ENCODE measurements at places on chromosomes 4 and X.
A peak's percentile ranks its signal among the peaks of the same experiment; 100 is the strongest.

DNA sequence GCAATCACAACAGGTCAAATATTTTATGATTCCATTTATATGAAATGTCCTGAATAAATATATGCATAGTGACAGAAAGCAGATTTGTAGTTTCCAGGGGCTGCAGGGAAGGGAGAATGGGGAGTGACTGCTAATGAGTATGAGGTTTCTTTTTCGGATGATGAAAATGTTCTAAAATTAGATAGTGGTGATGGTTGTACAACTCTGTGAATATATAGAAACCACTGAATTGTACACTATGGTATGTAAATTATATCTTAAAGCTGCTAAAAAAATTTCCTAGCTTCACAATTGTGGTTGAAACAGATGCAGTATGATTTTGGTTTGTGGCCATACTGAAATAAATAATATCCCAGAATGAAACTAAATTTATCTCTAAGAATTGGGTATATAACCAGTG is 12.9 kb upstream of the IL2 start:
- no peak for DNase-seq

DNA sequence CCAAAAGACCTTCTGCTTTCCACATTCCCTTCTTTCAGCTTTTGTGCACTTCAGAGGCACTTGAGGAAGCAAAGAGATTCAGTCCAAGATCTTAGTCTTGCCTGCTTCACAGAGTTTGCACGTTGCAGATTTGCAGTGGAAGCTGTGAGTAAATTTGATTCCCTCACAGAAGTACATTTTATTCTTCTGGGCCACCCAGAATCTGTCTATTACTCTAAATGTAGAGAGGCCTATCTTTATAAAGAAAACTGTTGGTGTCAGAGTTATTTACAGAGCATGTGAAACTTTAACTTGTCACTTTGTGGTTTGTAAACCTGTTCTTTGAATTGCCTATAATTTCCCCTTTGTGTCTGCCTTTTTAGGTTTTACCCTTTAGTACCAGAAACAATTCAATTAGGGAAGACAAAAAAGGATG is 15.5 kb downstream of the SPRY1 start:
- DNase-seq: no peak

GRCh38 chrX:75746891-75747639 is 38.0 kb downstream of the MAGEE2 start:
- peak; percentile 35 for DNase-seq

- DNase-seq: no peak
Observed at GRCh38 chrX:71623714-71624113, 5.4 kb upstream of the CXCR3 start.

- DNase-seq: no peak
Observed at GRCh38 chr4:122305853-122306252, 73.0 kb upstream of the ADAD1 start.

DNA sequence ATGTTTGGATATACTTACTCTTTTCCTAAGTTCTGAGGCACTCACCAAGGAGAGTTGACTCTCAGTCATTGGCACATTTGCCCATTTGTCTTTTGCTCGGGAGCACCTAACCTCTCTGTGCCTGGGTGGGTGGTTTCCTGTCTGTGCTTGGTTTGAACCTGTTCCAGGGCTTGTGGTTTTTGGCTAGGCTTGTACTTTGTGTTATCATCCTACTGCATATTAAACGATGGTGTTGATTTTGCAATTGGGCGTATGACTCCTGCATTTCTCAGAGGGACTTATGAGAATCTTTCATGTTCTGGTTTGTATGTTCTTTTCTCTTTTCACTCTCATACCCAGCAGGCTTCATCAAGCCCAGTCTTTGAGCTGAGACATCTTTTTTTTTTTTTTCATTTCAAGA is 161.7 kb downstream of the BTC start:
- no peak for DNase-seq

DNA sequence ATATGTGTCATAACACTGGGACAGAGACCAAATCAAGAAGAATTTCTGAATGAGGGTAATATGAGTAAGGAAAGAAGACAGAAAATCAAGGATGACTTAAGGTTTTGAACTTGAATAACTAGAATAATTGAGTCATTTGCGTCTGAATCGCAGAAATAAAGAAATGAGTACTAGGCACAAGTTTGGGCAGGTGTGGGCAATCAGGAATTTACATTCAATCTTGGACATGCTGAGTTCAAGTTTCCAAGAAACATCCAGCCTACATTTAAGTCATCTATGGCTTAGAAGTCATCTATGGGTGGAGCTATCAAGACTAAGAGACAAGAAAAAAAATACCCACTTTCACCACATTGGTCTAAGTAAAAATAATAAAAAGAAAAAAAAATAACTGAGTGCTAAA is 30.4 kb upstream of the WDR44 start:
- DNase-seq: no peak

DNA sequence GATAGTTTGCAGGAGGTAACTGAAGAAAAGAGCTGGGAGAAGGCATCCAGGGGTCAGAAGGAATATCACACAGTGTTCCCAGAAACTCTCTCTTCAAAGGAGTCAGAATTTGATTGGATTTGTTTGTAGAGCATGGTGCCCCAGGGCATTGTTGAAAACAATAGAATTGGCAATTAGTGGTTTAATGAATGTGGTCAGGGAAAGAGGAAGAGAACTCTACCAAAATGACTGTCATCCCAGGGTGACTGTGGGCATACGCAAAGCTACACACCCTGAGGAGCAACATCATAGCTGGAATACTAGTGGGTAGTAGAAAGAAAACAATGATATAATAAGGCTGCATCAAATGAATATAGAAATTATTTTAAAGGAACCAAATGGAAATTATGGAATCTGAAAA is 21.5 kb downstream of the TNIP2 start:
- DNase-seq: no peak

- no peak for DNase-seq
Observed at GRCh38 chr4:65367306-65367705, 303.0 kb downstream of the EPHA5 start.

- peak; percentile 62 for DNase-seq
Observed at GRCh38 chr4:149914119-149915115, 98.8 kb upstream of the IQCM start.

DNA sequence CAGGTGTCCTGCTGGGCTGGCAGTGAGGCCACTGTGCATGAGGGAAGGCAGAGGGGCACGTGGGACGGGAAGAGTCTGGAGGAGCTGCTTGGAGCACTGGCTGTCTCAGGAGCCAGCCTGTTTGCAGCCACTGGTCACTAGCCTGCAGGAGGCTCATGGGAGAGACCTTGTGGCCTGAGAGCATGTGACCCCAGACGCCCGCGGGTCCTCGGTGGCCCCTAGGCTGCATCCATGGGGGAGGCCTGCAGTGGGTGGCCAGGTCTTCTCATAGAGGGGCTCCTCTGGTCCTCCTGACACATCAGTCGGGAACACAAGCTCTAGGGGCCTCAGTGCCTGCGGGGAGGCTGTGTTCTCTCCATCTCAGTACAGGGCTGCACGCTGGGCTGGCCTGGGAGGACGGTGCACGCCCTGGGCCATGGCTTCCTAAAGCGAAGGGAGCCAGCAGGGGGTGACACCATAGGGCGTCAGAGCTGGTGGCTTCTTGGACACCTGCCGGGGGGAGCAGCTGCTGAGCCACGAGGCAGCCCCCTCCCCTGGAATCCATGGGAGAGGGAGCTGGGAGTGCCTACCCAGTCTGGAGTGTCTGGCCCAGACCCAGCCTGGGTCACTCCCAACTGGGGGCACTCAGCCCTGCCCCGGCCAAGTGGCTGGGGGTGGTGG is 12.3 kb downstream of the NAT8L start:
- no peak for DNase-seq

GRCh38 chr4:70402762-70403161 is 5.0 kb downstream of the OPRPN start:
- no peak for DNase-seq

GRCh38 chr4:138521809-138522208 is 279.7 kb upstream of the SLC7A11 start:
- no peak for DNase-seq

GRCh38 chrX:14690553-14690952 is 161.2 kb downstream of the GLRA2 start:
- no peak for DNase-seq

DNA sequence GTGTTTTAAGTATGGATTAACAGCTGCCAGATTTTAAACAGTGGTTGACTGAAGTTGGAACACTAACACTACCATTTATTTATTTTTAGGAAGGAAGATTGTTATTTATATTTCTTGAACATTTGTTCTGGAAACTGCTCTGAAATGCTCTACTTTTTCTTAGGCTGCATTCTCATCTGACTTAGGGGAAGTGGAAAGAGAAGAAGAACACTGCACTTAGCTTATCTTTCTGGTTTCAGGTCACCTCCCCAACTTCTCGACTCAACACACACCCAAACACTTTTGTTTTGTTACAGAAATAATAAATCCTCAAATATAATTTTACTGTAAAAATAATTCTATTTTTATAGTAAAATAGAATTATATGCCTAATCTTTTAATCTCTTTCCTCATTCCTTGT is 18.6 kb downstream of the BLTP1 start:
- DNase-seq: no peak

GRCh38 chr4:58205446-58206235 is 1095.5 kb upstream of the IGFBP7 start:
- DNase-seq: no peak

DNA sequence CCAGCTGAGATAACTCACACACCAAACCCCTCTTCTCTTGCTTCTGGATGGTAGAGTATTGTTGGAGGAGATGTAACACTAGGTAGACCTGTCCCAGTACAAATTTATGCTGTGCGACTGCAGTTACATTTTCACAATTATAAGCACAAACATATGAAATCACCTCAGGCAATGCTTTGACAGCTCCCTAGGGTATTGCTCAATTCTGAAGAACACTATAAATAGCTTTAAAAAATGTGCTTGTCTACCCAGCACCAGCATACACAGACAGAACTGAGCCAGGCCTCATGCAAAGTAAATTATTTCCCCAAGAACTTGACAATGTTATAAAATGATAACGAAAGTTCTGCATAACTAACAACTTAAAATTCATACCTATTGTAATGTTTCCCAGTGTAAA is 1999.1 kb upstream of the ADGRL3 start:
- no peak for DNase-seq

- no peak for DNase-seq
Observed at GRCh38 chrX:78314561-78314960, 12.8 kb downstream of the CYSLTR1 start.
